ENCODE measurements at places on chromosomes 5 and 9.

- DNase-seq = no peak
Observed at GRCh38 chr9:2821855-2822254, 22.0 kb downstream of the PUM3 start.

DNA sequence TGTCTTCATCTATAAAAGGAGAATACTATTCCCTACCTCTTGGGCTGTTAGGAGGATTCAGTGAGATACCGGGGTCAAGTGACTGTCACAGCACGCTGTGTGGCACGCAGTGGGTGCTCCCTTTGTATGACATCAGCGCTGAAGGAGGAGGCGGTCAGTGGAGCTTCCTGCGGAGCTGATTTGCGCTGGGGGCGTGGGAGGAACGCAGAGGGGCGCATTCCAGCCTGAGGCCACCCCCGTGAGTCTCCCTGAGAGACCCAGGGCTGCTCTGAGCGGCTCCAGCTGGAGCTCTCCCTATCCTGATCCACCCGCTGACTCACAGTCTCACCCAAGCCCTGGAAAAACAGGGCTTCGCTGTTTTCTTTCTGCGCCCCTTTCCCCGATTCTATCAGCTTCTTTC lies 24.3 kb upstream of the NEURL1B start:
- no peak for DNase-seq

GRCh38 chr5:130164966-130165365 lies 260.7 kb downstream of the CHSY3 start:
- DNase-seq = no peak

DNA sequence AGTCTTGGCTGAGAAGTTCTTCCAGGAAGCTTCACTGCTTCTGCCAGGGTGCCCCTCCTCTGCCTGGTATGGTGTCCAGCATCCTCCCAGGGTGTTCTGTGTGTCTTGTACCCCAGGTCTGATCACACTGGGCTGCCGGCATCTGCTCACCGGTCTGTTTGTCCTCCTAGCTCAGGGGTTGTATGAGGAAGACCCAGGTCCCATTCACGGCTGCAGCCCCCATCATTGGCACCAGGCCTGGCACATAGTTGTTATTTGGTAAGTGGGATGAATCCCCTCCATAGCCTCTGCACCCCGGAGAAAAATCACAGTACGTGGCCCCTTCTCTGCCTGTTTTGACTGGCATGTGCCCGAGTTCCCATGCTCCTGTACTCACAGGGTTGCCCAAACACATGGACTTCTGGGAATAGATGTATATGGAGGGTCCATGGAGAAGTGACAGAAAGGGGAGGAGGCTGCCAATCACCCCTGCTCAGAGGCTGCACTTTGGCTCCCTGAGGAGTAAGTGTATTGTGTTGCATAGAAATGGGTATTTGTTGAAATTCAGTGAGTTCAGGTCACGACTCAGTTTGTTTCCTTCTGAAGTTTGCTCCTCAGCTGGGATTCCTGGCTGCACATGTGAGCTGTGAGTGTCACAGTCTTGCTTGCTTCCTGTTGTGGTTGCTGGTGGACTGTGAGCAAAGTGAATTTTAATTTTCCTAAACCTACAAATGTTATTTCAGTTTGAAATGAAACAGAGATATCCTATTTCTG lies 96.2 kb downstream of the HSPA4 start:
- DNase-seq = no peak

DNA sequence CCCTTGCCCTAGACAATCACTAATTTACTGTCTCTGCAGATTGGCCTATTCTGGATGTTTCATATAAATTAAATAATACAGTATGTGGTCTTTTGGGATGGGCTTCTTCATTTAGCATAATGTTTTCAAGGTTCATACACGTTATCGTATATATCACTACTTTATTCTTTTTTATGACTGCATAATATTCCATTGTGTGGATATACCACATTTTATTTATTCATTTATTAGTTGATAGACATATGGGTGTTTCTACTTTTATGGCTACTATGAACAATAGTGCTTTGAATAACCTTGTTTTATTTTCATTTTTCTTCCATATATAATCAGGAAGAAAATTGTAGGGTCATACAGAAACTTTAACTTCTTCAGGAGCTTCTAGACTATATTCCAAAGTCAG lies 108.5 kb upstream of the PAPPA start:
- DNase-seq = no peak

DNA sequence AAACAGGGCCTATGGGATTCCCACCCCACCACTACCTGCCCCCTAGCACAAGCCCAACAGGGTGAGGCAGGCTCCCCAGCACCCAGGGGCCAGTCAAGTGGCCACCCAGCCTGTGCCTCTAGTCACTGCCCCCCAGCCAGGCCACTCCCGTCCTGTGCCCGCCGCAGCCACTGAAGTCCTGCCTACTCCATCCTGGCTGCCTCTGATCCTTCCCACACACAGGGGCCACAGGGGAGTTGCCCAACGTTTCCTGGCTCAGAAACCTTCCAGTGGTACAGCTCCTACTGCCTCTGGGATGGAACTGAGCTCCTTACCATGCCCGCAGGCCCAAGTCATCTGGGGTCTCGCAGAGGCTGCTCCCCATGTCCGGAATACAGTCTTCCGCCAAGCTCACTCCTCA lies 70.2 kb upstream of the STXBP1 start:
- no peak for DNase-seq

DNA sequence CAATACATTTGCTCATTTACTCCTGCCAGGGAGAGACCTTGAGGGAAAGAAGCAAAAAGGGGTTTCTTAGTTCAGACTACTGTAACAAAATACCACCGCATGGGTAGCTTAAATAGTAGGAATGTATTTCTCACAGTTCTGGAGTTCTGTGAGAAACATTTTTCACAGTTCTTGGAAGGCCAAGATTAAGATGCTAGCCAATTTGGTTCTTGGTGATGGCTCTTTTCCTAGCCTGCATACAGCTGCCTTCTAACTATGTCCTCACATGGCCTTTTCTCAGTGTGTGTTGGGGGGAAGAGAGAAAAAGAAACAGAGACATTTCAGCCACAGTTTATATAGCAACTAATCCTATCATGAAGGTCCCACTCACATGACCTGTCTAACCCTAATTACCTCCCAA lies 1644.7 kb upstream of the C9orf72 start:
- no peak for DNase-seq

DNA sequence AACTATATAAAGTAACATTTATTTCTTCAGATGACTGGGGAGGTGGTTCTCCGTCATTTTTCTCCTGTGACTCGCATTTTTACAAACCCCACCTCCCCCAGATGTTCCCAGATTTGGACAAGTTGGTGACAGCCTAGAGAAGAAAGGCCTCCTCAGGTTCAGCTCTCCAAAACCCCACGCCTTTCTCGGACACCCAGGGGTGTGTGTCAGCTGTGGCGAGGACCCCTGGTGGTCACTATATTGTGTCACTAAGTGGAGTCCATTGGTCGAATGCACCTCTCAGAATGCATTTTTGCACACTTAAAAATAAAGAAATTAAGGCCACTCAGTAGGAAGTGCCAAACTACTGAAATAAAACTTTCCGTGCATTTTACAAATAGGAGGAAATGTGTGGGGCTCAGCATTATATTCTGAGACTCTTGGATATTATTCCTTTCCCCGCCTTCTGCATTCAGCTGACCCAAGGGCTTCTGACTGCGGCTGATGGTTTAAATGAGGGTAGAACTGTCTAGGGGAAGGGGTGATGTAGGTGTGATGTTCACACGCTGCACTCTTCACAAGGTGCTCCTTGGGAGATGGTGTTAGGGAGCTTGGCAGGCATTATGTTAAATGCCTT lies 47.6 kb downstream of the ACO1 start:
- DNase-seq = no peak

- no peak for DNase-seq
Observed at GRCh38 chr5:61653807-61654580, 321.9 kb downstream of the ZSWIM6 start.

GRCh38 chr9:114294664-114295063 lies 28.2 kb upstream of the ORM1 start:
- DNase-seq = no peak

DNA sequence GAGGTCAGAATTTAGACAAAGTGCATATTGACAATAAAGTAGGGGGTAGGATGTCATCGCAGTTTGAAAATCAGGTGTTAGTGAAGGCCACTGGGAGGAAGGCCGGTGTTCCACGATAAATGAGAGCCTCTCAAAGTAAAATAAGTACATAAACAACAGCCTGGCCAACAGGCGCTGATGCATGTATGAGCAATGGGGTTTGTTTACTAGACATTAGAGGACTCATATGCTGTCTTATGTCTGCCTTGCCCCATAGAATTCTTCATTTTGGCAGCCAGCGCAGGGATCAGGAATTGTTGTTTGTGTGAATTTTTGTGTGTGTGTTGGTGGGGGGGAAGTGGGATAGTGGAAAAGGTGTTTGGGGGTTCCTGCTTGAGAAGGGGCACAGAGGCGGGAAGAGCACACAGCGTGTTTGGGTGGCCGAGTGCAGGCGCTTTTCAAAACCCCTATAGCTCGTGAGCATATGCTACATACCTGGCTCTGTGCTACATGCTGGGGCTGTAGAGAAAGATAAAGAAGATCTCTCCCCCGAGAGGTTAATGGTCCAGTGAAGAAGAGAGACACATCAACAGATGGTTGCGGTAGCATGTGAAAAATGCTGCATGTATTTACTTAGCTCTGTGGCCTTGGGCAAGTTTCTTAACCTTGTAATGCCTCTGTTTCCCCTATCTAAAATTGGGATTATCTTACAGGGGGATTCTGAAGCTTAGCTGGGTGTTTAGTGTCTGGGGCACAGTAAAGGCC lies 11.5 kb downstream of the SNX30 start:
- no peak for DNase-seq

- no peak for DNase-seq
Observed at GRCh38 chr9:101711330-101711941, 27.0 kb downstream of the GRIN3A start.

DNA sequence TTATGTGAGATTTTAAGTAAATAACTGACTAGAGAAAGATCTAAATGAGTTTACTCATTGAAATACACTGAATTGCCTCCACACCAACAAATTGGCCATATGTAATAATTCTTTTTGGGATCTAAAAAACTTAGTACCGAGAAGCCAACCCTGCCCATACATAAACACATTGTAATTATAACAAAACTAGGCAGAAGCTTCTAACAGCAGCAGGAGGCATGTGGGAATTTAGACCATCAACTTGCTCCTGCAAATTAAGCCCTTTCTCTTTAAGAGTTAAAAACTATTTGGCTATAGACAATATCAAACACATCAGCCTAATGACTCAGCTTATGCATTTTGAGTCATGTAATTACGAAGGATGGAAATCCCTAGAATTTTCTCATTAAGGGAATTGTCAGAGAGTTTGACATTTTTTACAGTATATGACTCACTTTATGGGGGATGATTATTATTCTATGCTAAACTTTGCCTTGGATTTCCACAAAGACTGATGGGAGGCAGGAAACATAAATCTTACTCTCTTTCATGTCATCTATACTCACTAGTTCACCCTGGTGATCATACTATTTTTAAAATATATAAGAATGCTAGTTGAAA lies 1.0 kb downstream of the IL7R start:
- no peak for DNase-seq

GRCh38 chr5:177403102-177403791 lies 2.8 kb upstream of the PFN3 start:
- no peak for DNase-seq

- no peak for DNase-seq
Observed at GRCh38 chr5:60719329-60719728, 19.4 kb upstream of the DEPDC1B start.

GRCh38 chr5:77155179-77155785 lies 55.2 kb upstream of the PDE8B start:
- no peak for DNase-seq

DNA sequence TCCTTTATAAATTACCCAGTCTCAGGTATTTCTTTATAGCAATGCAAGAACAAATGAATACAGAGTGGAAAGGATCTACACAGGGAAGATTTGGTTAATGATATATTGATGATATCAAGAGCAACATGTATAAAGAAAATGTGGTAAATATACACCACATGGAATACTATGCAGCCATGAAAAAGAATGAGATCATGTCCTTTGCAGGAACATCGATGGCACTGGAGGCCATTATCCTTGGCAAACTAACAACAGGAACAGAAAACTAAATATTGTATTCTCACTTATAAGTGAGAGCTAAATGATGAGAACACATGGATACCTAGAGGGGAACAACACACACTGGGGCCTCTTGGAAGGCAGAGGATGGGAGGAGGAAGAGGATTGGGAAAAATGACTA lies 19.9 kb upstream of the PUM3 start:
- no peak for DNase-seq

DNA sequence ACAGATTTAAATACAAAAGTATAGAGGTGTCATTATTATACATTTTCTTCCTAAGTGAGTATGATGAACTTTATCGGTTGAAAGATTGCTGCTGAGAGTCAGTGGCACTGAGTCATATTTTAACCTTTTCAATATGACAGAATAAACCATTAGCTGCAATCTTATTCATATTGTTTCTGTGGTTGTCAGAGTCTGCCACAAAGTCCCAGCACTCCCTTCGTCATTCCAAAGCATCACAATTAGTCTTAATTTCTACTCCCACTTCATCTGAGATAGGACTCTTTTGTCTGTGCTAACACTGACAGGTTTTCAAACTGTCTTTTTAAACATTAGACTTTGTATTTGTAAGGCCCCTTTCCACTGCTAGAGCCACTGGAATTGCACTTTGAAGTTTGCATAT lies 656.9 kb downstream of the MTRR start:
- DNase-seq = no peak
